ENCODE measurements at places on chromosomes 1 and 21.

DNA sequence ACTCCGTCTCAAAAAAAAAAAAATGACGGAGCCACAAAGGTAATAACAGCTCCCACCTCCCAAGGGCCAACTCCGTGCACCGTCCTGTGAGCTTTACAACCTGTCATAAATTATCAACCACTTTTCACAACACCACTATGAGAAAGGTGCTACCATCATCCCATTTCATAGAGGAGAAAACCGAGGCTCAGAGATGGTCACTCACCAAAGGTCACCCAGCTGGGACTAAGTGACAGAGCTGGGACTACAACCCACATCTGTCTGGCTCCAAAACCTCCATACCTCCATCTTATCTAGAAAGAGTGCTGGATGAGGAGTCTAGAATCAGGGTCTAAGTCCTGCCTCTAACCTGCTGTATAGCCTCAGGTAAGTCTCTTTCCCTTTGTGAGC, 43.6 kb upstream of the ECE1 start:
- DNase-seq: no peak

DNA sequence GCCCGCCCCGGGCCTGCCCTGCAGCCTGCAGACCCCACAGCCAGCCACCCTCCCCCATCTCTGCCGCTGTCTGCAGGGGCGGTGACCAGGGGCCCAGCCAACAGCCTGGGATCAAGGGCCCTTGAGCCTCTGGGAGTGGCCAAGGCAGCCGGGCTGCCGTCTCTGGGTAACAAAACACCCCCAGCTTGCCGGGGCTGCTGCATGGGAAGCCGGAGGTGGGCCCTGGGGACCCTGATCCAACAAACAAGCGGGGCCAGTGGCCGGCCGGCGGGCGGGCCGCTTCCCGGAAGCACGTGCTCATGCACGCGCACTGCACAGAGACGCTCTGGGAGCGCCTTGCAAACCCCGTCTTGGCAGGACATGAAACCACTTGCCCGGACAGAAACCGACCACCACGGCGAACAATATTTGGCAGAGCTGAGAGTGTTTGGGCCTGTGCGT, 13.2 kb downstream of the MEGF6 start:
- DNase-seq: no peak

GRCh38 chr1:112666946-112667345, 7.5 kb upstream of the MOV10 start:
- DNase-seq: no peak

- DNase-seq: no peak
Measured at GRCh38 chr21:35737899-35738346, 322.4 kb downstream of the SETD4 start.
